ENCODE measurements at places on chromosomes 6 and 20. TPM values are rescaled to one million over a fixed set of nuclear protein-coding genes. Genes with fewer than 3 reads are reported as not detected.
A peak's percentile ranks its signal among the peaks of the same experiment; 100 is the strongest.

NKX2-2 gene
- total RNA-seq = not detected

GRCh38 chr20:22582386-22582963 lies 1.9 kb downstream of the FOXA2 start:
- DNase-seq = no peak

- no peak for DNase-seq
These were observed 165.9 kb downstream of the JARID2 start for GRCh38 chr6:15411766-15412165.

EXOC2 gene
- 39.3 TPM for total RNA-seq

PCMTD2 gene
- total RNA-seq = 156 TPM

C20orf202 gene
- not detected for total RNA-seq

PPP1R3G gene
- 0.06 TPM for total RNA-seq

- DNase-seq = peak; percentile 65
These were observed 92.6 kb upstream of the CLDN20 start for GRCh38 chr6:155171109-155171746.

GRCh38 chr20:5821627-5822215 lies 71.5 kb downstream of the SHLD1 start:
- no peak for DNase-seq

DNA sequence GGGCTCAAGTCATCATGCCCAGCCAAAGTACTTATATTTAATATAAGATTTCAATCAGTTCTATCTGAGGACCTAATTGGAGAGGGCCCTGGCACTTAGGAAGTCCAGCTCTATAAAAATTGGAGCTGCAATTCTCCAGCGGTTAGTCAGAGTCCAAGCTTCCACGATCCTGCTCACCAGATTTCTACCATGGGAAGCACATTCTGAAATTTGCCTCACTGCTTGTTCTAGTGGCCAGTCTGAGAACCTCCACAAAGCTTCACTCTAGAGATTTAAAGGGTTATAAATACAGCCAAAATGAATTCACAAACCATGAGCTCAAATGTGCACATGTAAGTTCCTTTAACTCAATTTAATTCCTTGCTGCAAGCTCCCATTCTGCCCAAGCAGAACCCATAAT lies 33.5 kb downstream of the PNLDC1 start:
- DNase-seq = no peak

DNA sequence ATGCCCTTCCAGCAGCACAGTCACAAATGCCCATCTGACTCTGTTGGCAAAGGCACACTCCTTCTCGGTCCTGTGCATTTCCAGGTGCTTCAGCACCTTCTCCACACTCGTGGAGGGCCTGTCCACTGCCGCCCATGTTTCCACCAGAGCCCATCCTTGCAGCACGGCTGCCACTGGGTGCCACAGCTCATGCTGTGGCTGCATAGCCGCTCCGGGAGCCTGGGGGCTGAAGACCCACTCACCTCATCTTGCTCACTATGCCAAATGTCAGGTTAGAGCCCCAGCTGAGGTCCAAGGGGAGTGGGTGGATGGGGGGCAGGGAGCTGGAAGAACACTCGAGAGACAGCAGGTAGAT lies 6.9 kb downstream of the ZKSCAN3 start:
- DNase-seq = no peak

DNA sequence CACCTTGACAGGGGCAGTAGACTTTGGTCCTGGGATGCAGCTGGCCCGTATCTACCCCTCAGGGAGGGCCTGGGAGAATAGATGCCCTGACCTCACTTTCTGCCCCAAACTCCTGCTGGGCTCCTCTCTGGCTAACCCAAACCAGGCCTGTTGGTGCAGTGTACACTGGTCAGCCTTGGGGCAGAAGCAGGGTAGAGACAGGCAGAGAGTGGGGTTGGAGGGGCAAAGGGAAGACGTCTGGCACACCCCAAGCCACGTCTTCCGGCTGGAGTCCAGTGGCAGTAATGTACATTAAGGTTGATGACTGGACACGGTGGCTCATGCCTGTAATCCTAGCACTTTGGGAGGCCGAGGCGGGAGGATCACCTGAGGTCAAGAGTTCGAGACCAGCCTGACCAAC lies 9.3 kb downstream of the DDR1 start:
- DNase-seq = no peak

- no peak for DNase-seq
These were observed 129.1 kb downstream of the MAN1A1 start for GRCh38 chr6:119220452-119220851.

DNA sequence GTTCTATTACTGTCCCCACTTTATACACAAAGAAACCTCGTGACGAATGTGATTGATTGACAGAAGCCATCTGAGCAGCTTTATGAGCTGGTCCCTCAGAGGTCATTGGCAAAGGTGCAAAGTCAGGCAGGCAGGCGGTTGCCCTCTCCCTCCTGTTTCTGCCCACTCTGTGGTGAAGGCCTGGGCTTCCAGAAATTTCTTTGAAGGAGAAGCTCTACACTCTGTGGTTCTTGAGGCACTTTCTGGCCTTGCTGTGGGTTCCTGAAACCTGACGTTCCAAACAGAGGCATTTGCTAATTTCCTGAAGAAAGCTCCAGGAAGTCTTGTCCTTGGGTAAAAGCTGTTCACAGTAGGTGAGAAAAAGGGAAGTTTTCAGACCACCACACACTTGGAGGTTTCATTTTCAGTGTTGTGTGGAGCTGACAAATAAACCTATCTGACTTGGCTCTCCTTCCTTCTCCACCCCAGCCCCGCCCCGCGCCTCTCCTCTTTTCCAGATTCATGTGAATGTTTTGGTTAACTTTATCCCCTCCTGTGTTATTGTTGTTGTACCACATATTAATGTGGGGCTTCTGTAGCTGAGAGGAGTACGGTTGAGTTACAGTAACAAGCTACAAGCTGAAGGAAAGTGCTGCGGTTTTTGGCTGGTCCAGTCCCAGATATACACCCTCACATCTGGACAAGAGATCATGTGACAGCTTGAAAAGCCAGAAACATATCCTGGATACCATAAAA lies 274.1 kb downstream of the CLIC5 start:
- no peak for DNase-seq

- DNase-seq = no peak
These were observed 133.5 kb upstream of the TMEM170B start for GRCh38 chr6:11404081-11404480.

DNA sequence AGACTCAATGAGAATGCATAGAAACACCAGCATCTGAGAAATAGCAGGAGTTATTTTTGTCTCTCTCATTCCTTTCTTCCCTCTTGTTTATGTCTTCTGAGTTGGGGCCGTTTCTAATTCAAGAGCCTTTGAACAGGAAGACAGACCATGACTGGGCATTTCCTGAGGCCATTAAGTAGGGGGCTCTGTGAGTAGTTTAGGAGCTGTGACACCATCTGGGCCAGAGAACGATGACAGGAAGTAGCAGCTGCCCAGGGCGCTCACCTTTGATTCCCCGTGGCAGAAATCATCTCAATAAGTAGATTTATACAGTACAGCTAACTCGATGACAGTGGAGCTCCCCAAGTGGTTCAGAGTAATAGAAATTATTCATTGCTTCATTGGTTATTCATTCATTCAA lies 298.4 kb upstream of the PLN start:
- no peak for DNase-seq

SYCP2 gene
- 4.3 TPM for total RNA-seq

DNA sequence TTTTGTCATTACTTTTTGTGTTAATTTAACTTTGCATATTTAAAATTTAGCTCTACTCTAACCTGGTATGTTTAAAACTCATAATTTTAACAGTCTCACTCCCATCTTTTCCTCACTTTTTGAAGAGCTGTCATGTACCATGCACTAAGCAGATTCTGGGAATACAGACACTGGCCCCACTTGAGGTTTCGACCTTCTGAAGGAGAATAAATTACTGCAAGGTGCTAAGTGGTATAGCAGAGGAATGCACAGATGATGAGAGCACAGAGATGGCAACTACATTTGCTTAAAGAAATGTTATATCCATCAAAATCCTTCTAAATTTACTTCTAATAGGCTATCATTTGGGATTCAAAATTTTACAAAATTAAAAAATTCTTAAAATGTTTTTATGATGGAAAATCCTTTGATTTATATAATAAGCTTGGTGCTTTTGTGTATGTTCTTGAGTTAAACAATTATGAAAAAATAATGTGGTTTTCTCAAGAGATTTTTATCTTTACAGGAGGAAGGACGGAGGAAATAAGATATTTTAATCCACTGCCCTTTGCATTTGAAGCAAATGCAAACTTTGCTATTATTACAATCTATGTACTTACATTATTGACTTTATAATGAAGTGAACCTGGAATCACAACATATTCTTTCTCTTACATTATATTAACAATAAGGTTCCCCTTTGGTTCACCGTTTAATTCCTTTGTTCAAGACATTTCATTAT lies 79.3 kb downstream of the AHI1 start:
- DNase-seq = no peak

PKIB gene
- total RNA-seq = 0.47 TPM

KLHDC3 gene
- 72.7 TPM for total RNA-seq

JPH2 gene
- 0.09 TPM for total RNA-seq

DNA sequence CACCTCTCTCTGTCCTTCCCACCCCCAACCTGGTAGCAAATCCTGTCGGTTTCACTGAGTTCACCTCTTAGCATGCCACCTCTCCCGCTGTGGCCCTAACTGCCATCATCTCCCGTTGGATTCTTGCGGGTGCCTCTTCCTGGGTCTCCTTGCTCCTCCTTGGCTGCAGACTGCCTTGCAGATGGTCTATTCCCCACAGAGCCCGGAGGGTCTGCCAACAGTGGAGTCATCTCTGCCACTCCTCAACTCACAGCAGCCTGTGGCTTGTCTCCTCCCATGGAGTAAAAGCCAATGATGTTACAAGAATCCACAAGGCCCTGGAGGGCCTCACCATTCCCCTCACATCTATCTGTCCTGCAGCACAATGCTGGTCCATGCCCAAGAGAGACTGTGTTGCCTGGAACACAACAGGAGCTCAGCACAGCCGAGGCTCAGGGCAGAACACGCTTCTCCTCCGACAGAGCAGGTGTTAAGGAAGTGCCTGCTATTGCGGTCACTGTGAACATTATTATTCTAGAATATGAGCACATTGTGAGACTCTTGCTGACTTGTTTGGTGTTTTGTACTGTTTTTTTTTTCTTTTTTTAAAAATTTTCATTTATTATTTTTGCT lies 241.8 kb upstream of the SULF2 start:
- DNase-seq = no peak

DNA sequence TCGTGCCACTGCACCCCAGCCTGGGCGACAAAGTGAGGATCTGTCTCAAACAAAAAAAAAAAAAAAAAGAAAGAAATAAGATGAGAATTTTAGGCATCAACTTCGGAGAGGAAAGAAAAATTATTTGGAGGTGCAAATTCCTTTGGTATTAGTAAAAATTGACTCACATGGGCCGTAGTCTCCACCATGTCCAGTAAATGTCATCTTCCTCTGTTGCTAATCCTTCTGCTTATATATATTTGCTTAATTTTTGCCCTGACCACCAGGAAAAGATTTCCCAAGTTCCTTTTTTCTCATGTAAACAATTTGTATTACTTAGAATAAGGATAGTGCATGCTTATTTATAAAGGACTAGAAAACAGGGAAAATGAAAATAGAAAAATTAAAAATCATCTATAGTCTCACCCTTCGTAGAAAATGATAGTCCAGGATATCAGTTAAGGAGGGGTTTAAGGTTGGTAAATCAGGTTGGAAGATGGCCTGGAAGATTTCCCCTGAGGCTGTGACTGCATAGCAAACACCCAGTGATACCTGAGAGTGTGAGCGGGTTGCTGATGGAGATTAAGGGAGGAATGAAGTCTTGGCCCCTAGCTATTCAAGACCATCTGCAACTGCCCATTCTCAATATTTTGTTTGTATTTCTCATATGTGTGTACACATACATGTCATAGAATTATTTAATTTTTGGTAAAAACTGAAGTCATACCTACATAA lies 240.8 kb downstream of the ZNF217 start:
- DNase-seq = no peak

RNF182 gene
- 0.18 TPM for total RNA-seq

DNA sequence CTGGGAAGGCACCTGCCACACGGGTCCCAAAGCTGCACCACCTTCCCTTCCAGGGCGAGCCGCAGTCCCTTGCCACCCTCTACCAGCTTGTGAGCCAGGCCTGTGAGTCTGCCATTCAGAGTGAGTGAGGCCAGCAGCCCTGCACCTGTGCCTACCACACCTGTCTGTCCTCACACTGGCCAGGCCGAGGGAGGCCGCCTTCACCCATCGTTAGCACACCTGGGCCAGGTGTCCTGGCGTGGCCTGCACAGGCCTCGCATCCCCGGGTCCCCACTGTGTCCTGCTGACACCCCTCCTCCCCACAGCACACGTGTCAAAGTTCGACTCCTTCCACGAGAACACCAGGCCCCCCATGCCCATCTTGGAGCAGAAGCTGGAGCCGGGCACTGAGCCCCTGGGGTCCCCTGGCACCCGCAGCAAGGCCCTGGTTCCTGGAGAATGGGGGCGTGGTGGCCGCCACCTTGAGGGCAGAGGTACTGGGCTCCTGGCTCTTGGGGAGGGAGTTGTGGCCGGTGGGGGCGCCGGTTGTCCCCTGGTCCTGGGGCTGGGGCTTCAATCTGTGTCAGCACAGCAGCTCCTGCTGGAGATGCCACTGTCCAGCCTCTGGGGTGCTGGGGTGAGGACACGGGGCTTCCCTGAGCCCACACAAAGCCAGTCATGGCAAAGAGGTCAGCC lies 33.0 kb downstream of the CHRNA4 start:
- DNase-seq = no peak

ANGPT4 gene
- not detected for total RNA-seq

DNA sequence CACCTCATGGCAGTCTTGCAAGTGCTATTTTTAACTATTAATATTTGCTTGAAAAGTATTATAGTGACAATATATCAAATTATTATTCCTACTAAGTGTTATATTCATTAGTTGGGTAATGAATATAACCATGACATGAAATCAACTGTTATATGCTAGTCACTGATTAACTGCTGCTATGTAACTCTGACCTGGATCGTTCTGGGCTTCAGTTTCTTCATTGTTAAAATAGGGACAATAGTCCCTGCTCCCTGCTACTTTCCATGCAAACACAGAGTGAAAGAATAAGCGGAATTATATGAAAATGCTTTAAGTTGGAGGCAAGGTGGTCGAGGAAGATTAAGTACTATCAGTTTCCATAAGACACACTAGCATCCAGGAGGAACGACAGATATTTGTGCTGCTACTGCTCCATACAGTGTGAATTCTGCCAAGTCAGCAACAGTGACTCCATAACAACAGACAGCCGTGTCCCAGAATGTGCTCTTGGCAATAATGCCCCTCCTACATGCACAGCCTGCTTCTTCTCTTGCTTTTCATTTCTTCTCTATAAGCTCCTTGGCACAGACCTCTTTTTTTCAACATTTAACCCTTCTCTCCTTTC lies 107.2 kb downstream of the CHD6 start:
- DNase-seq = no peak
